ENCODE measurements at places on chromosomes 1 and 21. TPM values are rescaled to one million over a fixed set of nuclear protein-coding genes. Genes with fewer than 3 reads are reported as not detected.

- no peak for DNase-seq
These were observed 5.8 kb downstream of the ID3 start for GRCh38 chr1:23553231-23554126.

- no peak for DNase-seq
These were observed 1077.3 kb downstream of the KCNT2 start for GRCh38 chr1:195530961-195531360.

The FAM20B gene
- polyA plus RNA-seq: 41.9 TPM

DNA sequence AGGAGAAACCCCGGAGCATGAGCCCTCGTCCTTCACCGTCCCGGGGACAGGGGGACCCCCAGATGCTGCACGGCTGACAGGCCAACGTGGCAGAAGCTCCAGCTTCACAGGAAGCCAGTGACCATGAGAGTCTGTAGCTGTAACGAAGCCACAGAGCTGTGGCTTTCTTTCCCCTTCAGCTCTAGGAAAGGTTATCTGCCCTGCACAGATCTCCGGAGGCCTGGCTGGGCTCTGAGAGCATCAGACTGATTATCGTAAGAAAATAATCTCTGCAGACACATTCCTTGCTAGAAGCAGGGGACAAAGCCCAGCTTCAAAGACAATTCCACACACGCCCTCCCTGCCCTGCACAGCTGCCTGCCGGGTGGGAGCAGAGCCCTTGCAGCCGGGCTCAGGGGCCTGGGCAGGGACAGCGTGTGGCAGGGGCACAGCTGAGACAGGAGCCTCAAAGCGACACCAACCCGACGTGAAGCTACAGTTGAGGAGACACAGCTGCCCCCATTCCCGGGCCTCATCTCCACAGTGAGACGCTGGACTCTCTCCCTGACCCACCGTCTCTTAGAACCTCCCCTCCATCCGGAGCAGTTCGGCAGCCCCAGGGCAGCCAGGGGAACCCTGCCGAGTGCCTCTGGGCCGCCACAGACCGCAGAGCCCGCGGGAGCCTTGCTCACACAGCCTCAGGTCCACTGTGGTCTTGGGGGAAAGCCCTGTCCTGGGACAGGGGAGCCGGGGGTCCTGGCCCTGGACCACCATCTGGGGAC, 30.6 kb downstream of the POFUT2 start:
- DNase-seq: no peak

GRCh38 chr1:37570528-37571334, 14.0 kb downstream of the DNALI1 start:
- no peak for DNase-seq

GRCh38 chr1:221408117-221408803, 333.6 kb downstream of the DUSP10 start:
- no peak for DNase-seq

DNA sequence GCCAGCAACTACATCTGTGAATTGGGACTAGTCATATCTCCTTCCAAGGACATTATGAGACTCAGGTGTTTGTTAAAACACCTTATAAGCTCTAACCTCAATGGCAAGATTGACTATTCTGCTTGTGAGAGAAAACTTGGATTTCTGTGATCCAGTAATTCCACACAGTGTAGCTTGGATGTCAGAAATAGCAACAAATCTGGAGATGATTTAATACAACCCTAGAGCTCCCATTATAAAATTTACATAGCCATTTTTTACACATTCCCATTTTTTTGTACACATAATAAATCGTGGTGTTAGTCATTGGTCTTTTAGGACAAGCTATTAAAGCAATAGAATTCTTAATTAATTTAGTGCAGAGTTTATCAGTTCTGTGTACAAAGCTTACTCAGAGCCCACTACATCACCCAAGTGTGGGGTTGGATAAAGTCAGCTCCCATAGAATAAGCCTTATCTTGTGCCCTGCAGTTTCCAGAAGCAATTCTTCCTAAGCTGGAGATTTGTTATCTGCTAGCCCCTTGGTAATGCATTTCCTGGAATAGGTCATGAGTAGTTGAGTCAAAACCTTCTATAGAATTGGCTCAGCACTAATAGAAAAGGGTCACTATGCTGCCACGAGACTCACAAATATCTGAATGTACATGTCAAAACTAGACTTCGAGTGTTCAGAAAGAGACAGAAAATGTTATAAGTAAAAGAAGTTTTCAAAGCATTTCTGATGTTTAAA, 434.0 kb upstream of the RUNX1 start:
- no peak for DNase-seq

GRCh38 chr1:31155216-31155806, 84.4 kb downstream of the NKAIN1 start:
- no peak for DNase-seq

- no peak for DNase-seq
These were observed 77.4 kb downstream of the RUNX1 start for GRCh38 chr21:34971656-34972055.

The C4BPA gene
- 0.69 TPM for polyA plus RNA-seq

Measured in right renal pelvis (tissue), 4 donors.